ENCODE measurements at places on chromosomes 1 and 21.
A peak's percentile ranks its signal among the peaks of the same experiment; 100 is the strongest.

GRCh38 chr1:183883623-183884022 lies 78.7 kb downstream of the RGL1 start:
- no peak for DNase-seq

GRCh38 chr1:92940541-92940940 lies 20.7 kb downstream of the DIPK1A start:
- DNase-seq = no peak

- DNase-seq = no peak
Measured at GRCh38 chr1:207867136-207868109, 43.5 kb downstream of the CD34 start.

GRCh38 chr1:12185918-12186678 lies 19.3 kb downstream of the TNFRSF1B start:
- DNase-seq = no peak

GRCh38 chr1:211648980-211649934 lies 26.2 kb downstream of the NEK2 start:
- DNase-seq = no peak

- DNase-seq = no peak
Measured at GRCh38 chr1:156214024-156214748, 1.4 kb downstream of the PMF1 start.

DNA sequence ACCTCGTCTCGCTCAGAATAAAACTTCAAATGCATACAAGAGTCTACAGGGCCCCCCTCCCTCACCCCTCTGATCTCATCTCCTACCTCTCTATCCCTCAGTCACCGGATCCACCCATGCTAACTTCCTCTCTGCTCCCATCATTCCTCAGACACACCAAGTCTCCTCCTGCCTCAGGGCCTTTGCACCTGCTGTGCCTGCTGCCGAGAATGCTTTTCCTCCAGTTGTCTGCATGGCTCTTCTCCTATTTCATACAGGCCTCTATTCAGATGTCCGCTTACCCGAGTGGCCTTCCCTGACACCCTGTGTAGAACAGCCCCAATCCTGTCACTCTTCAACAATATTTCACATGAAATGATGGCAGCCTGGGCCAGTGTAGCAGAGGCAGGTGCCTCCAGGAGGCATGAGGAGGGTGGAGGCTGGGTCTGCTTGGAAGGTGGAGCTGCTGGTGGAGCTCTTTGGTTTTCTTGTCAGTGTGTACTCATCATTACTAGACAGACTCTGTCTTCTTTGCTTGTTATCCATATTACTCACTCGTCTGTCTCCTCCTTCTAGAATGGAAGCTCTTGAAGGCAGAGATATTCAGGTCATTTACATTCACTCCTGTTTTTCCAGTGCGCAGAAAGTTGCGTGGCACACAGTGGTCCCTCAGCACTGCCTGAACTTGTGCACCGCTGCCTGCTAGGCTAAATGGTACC lies 4.2 kb downstream of the SH2D2A start:
- no peak for DNase-seq

DNA sequence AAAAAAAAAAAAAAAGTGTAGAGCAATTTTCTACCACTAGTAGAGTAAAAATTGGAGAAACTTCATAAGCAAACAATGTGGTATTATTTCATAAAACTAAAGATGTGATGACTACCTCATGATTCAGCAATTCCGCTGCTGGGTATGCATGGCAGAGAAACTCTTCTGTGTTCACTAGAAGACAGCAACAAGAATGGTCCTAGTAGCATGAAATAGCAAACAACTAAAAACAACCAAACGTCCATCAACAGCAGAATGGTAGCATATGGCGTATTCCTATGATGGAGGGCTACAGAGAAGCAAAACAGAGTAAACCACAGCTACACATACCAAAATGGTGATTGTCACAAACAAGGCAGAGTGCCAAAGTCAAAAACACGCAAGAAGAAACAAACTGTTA lies 18.9 kb downstream of the HTR1D start:
- peak; percentile 84 for DNase-seq

GRCh38 chr1:161179698-161180097 lies 2.4 kb upstream of the B4GALT3 start:
- DNase-seq = no peak

DNA sequence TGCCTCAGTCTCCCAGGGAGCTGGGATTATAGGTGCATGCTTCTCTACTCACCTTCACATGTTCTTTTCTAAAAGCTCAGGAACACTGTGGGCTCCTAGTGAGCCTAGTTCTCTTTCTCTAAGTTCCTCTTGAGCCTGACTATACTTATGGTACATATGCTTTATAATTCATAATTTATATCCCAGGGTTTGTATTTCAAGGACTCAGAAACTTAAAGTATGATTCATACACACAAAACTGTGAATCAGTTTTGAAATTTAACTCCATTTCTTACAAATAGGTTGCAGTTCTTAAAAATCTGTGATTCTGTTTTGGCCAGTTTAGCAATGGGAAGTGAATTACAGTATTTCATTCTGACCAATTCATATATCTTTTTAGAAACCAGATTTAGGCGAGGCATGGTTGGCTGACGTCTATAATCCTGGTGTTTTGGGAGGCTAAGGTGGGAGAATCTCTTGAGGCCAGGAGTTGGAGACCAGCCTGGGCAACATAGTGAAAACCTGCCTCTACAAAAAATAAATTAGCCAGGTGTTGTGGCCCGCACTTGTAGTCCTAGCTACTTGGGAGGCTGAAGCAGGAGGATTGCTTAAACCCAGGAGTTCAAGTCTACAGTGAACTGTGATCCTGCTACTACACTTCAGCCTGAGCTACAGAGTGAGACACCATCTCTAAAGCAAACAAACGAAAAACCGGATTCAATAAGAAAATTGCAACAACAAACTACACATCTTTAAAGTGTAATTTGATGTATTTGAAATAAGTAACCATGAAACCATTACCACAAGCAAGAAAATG lies 15.6 kb downstream of the RASAL2 start:
- no peak for DNase-seq

GRCh38 chr1:245153552-245154428 lies 995 bp upstream of the KIF26B start:
- no peak for DNase-seq

- DNase-seq = no peak
Measured at GRCh38 chr1:205229399-205229871, 1.7 kb downstream of the TMCC2 start.

GRCh38 chr1:156599811-156600210 lies 1.5 kb downstream of the GPATCH4 start:
- DNase-seq = no peak

GRCh38 chr1:185551008-185551407 lies 183.2 kb upstream of the HMCN1 start:
- no peak for DNase-seq

DNA sequence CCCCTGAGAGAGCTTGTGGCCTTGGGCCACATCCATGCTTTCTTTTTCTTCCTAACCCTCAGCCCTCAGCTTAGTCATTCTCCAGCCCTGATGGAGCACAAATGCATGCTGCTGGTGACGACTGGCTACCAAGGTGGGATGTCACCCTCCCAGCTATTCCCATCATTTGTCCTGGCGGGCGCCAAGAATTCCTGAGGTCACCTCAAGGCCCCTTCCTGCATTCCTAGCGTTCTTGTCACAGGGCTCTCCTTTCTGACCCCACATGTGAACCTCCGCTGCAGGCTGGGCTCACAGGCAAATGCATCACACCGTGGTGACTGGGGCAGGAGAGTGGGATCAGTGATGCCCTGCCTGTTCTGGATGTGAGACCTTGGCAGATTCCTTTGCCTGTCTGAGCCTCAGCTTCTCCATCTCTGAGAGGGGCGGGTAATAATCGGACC lies 53.4 kb upstream of the IFFO2 start:
- DNase-seq = peak; percentile 38

Data from AG09309 (cell line).